ENCODE measurements at places on chromosomes 4 and X.

DNA sequence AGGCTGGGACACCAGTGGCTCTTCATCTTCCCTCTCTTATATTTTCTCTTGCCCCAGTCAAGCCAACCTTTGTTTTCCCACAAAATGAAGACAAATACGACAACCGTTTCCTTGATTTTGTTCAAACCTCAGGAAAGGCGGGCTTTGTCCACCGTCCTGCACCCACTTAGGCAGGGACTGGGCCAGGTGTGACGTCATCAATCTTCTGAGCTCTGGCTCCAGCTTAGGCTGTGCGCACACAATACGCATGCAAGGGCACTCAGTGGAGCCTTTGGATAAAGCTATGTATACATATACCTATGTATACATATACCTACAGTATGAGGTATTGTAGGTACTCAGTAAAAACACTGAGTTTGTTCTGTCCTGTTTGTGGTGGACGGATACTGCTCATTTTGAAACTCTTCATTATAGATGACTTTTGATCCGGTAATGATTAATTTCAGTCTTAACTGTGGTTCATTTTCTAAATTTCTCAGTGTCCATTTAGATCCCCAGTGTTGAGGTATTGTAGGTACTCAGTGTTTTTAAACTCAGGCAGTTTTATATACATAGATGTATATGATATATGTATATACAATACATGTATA is 194.9 kb downstream of the MGST2 start:
- DNase-seq = no peak

GRCh38 chrX:130507015-130507414 is 105.2 kb downstream of the RBMX2 start:
- DNase-seq = no peak

DNA sequence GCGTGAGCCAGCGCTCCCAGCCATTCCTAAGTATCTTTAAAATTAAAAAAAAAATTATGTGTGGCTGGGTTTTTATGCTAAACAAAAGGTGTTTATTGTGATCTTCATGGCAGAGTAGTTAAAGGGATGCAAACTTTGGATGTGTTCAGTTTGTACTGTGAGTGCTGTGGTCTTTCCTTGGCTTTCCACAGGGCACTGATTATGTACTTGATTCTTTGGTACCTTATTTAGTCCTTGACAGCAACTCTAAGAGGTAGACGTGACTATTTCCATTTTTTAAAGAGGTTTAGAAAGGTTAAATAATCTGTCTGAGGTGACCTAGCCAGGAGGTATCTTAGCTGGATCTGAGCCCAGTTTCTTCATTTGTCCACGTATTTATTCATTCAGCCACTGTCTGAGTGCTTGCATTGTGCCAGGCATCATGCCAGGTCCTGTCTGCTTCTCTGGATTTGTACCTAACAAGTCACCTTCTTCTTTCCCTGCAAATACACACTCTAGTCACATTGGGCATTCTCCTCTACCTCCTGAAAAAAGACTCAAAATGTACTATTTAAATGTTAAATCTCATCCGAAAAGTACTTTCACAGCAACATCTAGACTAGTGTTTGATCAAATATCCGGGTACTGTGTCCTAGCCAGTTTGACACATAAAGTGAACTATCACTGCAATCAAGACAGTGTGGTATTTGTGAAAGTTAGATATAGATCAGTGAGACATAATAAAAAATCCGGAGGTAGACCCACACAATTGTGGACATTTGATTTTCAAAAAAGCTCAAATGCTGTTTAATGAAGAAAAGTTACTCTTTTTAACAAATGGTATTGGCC is 31.5 kb downstream of the WWC2 start:
- no peak for DNase-seq

DNA sequence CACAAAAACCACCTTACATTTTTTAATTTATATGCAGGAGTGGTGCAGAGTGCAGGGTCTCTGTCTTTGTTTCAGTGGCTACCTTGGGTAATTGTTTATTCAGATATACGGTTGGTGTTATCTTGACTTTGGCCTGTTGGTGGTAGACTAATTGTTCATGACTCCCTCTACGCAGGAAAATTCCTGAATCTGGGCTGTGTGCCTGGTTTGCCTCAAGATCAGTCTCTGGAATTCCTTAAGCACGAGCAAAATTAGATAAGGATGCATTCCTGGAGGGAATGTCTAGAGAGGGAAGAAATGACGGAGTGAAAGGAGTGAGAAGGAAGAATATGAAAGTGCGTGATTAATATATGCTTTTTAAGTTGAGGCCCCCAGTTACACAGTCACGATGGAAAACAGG is 576.9 kb upstream of the PCDH10 start:
- no peak for DNase-seq

- DNase-seq = no peak
Measured at GRCh38 chr4:116073051-116073450, 959.6 kb upstream of the NDST4 start.

GRCh38 chr4:74205559-74205958 is 47.6 kb downstream of the MTHFD2L start:
- DNase-seq = no peak

DNA sequence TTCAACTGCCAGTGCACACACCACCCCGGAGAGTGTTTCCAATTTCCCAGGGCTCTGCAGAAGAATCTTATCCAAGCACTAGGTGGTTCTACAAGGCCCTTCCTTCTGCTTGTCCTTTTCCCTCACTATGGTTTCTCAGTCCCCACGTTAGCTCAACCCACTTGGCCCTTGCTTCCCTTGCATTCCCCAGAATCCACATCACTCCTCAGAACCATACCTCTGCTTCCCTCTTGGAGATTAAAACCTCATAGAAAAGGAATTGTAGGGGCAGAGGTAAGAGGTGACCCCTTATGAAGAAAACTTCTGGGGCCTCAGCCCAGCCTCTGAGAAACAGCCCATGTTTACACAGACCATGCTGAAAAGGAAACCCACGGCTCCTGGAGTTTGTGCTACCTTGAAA is 42.4 kb downstream of the TSPAN5 start:
- no peak for DNase-seq

Data from stimulated activated CD4-positive, alpha-beta T cell treated with anti-CD3 and anti-CD28 coated beads, Interleukin-1b, Interleukin-23, amount 100 ng/mL, for 1 hour (primary cell).